ENCODE measurements at places on chromosomes 13 and 19. TPM values are rescaled to one million over a fixed set of nuclear protein-coding genes. Genes with fewer than 3 reads are reported as not detected.

The CD70 gene
- polyA plus RNA-seq: not detected

The ETV2 gene
- 4.0 TPM for polyA plus RNA-seq

The F10 gene
- 6.6 TPM for polyA plus RNA-seq

The SPRY2 gene
- 142 TPM for polyA plus RNA-seq

The ZNF43 gene
- polyA plus RNA-seq: 14.2 TPM

The ZIC2 gene
- polyA plus RNA-seq: not detected

The SIAH3 gene
- polyA plus RNA-seq: 2.5 TPM

The RASGRP4 gene
- 0.35 TPM for polyA plus RNA-seq

The MCEMP1 gene
- polyA plus RNA-seq: not detected

The OSCAR gene
- polyA plus RNA-seq: 0.61 TPM

The ATP4B gene
- polyA plus RNA-seq: not detected

The LPAR6 gene
- polyA plus RNA-seq: 1.9 TPM

The CABP5 gene
- polyA plus RNA-seq: not detected

The ATP1A3 gene
- polyA plus RNA-seq: 8.1 TPM

The PLPPR3 gene
- polyA plus RNA-seq: 65.7 TPM

The MAP4K1 gene
- 4.6 TPM for polyA plus RNA-seq

The ZNF837 gene
- polyA plus RNA-seq: 7.6 TPM

The PDX1 gene
- polyA plus RNA-seq: not detected

The BCL3 gene
- 15.3 TPM for polyA plus RNA-seq

The RHPN2 gene
- 12.5 TPM for polyA plus RNA-seq

The ZNF491 gene
- 7.3 TPM for polyA plus RNA-seq

The TMEM150B gene
- polyA plus RNA-seq: not detected

The GDF15 gene
- 2.4 TPM for polyA plus RNA-seq

The TUBA3C gene
- polyA plus RNA-seq: not detected

The UBA52 gene
- 415 TPM for polyA plus RNA-seq

The AP1M2 gene
- 0.28 TPM for polyA plus RNA-seq

The ANGPTL4 gene
- polyA plus RNA-seq: 6.0 TPM

The S1PR4 gene
- polyA plus RNA-seq: 0.11 TPM

The PINLYP gene
- polyA plus RNA-seq: 8.7 TPM

The C5AR1 gene
- not detected for polyA plus RNA-seq

The RASL11A gene
- polyA plus RNA-seq: 1.2 TPM

The CARM1 gene
- 81.2 TPM for polyA plus RNA-seq

The KLK2 gene
- not detected for polyA plus RNA-seq

The ZNF730 gene
- polyA plus RNA-seq: 4.1 TPM

The METTL21C gene
- not detected for polyA plus RNA-seq

The OLFM4 gene
- not detected for polyA plus RNA-seq

The RELB gene
- 1.3 TPM for polyA plus RNA-seq

The KLK11 gene
- not detected for polyA plus RNA-seq

The COL4A2 gene
- polyA plus RNA-seq: 184 TPM

The ZNF790 gene
- polyA plus RNA-seq: 14.9 TPM

The TMEM38A gene
- 41.1 TPM for polyA plus RNA-seq

The TSSK6 gene
- 1.5 TPM for polyA plus RNA-seq

The PDE4C gene
- 1.1 TPM for polyA plus RNA-seq

The CDX2 gene
- not detected for polyA plus RNA-seq

The POU2F2 gene
- 0.31 TPM for polyA plus RNA-seq

The NLRP4 gene
- polyA plus RNA-seq: not detected

The KLF2 gene
- 10.9 TPM for polyA plus RNA-seq
